ENCODE measurements at places on chromosomes 7 and 10. TPM values are rescaled to one million over a fixed set of nuclear protein-coding genes. Genes with fewer than 3 reads are reported as not detected.

Gene AKR1E2
- total RNA-seq, result 23.0 TPM

- no peak for DNase-seq
Measured at GRCh38 chr10:8986975-8987374, 932.5 kb downstream of the GATA3 start.

DNA sequence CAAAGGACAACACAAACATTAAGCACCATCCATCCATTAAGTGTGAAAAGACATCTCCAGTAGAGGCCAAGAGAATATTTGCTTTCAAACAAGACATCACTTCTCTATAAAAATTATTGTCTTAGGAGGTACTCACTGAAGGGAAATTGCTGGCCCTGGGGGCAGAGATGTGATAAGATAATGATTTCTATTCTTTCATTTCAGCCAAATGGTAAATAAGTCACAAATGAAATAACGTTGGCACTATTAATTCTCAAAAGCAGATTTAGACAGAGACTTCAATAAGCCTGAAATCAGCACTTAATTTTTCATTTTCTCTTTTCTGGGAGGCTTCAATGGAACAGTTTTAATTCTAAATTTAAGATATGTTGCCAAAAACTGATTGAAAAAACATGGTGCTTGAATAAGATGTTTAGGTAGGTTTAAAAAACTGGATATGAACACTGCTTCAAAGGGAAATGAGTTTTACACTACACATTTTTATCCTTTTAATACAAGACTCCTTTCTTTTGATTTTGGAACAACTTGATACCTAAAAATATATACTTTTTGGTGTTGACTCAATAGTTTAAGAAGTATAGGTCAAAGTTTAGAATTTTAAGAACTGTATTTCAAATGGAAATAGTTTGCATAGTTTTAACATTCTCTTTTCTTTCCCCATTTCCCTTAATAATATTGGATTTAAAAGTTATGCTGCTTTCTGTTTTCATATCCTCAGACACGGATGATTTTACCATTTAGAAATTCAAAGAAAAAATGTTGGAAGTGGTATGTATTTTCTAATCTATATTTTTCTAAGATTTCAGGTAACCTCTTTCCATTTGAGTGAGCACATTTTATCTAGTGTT is 204.0 kb downstream of the AHR start:
- no peak for DNase-seq

Gene PNLIPRP1
- total RNA-seq, result not detected

DNA sequence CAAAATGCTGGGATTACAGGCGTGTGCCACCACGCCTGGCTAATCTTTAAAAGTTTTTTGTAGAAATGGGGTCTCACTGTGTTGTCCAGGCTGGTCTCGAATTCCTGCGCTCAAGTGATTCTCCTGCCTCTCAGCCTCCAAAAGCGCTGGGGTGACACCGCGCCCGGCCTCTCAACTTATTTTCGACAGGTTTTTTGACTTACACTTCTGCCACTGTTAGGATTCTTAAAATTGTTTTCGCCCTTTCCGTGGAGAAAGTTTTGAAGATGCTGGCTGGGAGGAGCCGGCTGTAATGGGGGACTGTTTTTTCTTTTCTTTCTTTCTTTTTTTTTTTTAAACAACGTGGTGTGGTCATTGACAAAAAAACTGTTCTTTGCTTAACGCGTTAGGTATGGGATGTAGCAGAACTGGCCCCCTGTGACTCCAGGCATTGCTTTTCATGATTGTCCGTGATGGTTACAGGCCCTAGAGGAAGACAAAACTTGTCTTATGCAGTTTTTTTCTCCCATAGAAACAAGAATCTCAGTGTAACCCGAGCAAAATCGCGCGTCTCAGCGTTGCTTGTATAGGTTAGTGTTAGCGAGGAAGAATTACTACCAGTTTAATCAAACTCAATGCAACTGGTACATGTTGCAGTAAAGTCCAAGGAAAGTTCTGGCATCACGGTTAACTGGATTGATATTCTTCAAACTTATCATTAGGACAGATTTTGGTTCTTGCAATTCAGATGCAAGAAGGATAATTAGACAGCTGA is 72.2 kb downstream of the DAGLB start:
- peak; percentile 27 for DNase-seq

Gene MYO1G
- total RNA-seq, result under 0.01 TPM

Gene MRC1
- total RNA-seq, result 148 TPM

DNA sequence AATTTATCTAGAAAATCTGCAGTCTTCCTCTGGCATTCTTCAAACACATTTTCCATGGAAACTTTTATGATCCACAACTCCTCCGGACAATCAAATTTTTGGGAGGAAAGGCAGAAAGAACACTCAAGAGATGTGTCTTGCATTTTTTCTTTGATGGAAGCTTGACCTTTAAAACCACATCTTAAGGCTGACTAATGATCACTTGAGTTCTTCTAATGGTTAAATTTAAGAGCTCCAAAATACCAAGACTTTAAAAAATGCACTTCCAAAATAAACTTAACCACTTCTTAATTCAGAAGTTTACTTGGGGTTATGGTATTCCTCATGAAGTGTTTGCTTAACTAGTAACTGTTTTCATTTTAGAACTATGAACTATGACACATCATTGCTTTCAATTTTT is 43.3 kb downstream of the ETV1 start:
- DNase-seq, result no peak

Gene METTL27
- 0.99 TPM for total RNA-seq

GRCh38 chr7:155972247-155972646 is 160.0 kb upstream of the SHH start:
- DNase-seq, result no peak

- no peak for DNase-seq
Measured at GRCh38 chr7:84245835-84246234, 51.2 kb upstream of the SEMA3A start.

- peak; percentile 10 for DNase-seq
Measured at GRCh38 chr10:2938869-2939268, 128.5 kb upstream of the PFKP start.

Gene NPFFR1
- total RNA-seq, result not detected

DNA sequence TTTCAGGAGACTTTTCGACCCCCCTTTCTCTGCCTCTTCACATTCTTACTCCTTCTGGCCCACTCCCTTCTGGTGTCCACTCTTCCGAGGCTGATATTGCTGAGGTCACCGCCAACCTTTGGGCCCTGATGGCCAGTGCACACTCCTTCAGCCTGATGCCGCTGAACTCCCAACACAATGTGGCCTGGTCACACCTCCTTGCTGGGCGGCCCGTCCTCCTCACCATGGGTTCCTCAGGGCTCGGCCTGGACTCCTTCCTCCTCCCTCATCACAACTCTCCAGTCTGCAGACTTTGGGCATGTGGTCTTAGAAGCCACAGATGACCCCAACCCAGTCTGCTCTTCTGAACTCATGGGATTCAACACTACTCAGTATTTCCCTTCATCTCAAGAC is 583.0 kb upstream of the MGMT start:
- DNase-seq, result no peak

Gene ATRNL1
- 0.20 TPM for total RNA-seq

Gene SLC39A12
- total RNA-seq, result under 0.01 TPM

DNA sequence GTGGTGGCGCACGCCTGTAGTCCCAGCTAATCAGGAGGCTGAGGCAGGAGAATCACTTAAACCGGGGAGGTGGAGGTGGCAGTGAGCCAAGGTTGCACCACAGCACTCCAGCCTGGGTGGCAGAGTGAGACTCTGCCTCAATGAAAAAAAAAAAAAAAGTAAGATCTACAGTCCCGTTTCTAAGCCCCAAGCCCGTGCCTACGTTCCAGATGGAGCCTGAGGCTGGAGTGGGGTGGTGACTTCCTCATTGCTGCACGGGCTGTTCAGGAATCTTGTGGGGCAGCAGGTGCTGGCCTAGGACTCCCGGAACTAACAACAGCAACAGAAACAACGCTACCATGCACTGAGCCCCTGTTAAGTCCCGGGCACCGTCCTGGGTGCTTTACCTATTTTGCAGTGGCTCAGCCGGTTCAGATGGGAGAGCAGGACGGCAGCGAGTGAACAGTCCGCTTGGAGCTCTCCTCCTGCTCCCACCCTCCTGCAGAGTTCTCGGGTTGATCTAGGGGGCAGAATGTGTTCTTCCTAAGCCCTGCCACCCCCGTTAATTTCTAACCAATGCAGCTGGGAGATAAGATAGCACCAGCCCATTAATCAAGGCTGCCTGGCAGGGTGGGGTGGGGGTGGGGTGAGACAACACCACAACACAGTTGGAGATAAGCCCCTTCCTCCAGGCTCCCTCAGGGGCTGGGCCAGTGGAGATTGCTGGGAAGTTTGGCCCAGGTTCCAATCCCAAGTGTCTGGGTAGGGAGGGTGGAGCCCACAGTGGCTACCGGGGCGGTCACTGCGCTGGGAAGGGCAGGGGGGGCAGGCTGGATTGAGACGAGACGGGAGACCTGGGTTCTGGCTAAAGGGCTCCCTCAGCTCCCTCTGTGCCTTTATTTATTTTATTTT is 17.0 kb upstream of the SFRP5 start:
- DNase-seq, result no peak

Gene ZNF716
- total RNA-seq, result not detected

DNA sequence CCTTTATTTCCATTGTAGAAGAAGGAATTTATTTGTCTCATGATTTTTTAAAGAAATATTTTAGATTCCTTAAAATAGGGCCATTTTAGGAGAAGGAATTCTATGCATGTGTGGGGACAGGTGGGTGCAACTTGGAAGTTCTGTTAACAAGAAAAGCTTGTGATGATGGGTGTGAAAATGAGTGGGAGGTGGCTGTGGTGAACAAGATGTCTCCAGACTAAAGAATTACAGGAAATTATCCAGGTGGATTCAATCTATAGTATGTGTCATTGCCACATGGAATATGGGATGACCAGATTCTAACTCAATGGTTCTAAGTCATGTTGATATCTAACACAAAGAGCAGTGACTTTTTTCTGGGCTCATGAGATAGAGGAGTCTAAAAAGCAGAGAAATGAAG is 229.6 kb upstream of the IGFBP3 start:
- no peak for DNase-seq

DNA sequence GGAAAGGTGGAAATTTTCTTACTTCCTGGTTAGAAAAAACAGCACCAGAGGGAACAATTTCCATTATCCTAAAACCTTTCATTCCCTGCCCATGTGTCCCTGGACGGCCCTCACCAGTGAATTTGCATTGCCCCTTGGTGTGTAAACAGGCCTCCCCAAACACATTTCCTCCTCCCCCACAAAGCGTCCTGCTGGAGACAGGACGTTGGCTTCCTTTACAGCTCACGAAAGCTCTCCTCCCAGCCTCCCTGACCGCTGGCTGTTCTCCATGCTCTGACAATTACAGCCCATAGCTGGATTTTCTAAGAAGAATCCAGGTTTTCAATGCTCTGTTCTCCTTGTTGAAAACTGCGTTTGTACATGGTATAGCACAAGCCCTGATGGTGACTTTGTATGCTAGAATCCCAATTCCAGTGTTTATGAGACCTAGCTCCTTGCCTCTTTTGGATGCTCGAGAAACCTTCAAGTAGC is 724.2 kb upstream of the CELF2 start:
- DNase-seq, result no peak

Gene WNT8B
- not detected for total RNA-seq

- DNase-seq, result no peak
Measured at GRCh38 chr10:79438021-79438698, 7.3 kb downstream of the ZCCHC24 start.

Gene SERPINE1
- total RNA-seq, result 170 TPM

Gene UFSP1
- total RNA-seq, result 2.2 TPM

GRCh38 chr7:155570171-155570958 is 24.0 kb upstream of the CNPY1 start:
- no peak for DNase-seq

DNA sequence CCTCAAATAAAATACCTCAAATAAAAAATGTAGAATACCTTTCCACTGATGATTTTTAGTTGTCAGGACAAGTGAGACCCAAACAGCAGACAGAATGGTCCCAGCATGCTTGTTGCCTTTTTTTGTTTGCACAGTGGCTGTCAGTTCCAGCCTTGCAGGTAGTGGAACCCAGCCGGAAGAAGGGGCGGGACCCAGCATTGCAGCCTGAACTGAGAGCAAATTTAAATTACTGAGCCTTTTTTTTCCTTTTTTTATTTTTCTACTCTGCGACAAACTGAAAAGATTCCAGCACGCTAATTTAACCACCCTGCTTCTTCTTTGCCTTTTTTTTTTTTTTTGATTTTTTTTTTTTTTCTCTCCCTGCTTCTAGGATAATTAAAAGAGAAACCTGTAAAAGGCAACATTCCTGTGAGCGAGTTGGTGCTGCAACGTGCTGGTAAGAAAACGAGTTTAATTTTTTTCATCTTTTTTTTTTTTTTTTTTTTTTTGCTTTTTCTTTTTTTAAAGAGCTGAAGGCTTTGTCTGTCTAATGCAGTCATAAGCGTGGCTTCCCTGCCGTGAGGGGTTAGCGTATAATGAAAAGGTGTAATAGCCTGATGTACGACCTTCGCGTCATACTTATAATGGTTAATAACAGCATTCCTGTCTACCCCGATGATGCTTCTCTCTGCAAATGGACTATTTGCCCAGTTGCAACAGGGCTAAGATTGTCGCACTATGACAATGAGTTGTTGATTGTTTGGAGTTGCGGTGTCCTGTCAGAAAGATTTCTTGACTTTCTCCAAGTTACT is 555.3 kb upstream of the CELF2 start:
- DNase-seq, result no peak

- DNase-seq, result no peak
Measured at GRCh38 chr10:96973809-96974747, 142.0 kb downstream of the LCOR start.

DNA sequence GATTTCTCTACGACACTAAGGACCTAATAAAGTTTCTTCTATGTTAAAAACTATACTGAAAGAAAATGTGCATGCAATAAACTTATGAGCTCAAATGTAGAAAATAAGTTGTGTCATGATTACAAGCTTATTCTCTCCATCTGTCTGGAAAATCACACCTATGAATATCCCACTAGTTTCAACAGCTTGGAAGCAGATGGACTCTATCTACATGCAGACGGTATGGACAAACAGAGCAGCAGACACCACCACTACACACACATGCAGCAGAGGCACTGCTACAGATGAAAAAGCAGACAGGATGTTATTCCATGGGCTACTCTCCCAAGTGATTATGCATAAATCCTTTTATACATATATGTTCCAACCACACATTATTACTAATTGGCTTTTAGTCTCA is 123.4 kb upstream of the TARP start:
- no peak for DNase-seq

DNA sequence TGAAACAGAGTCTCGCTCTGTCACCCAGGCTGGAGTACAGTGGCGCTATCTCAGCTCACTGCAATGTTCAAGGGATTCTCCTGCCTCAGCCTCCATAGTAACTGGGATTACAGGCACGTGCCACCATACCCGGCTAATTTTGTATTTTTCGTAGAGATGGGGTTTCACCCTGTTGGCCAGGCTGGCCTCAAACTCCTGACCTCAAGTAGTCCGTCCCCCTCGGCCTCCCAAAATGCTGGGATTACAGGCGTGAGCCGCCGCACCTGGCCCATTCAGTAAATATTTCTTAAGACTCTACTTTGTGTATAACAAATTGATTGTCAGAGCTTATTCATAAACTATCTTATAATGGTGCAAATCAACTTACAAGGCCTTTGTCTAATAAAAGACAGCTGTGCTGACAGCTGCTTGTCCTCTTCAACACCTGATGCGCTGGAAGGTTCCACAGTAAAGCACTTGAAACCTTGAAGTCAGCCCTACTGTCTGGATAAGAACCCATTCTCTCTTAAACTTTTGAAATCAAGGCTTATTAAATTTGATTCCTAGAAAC is 14.7 kb downstream of the ECHDC3 start:
- no peak for DNase-seq

- DNase-seq, result no peak
Measured at GRCh38 chr10:30415593-30415992, 18.4 kb upstream of the MAP3K8 start.

Gene ADARB2
- total RNA-seq, result 2.0 TPM

Gene NEUROG3
- total RNA-seq, result not detected

GRCh38 chr7:82110146-82110840 is 333.3 kb downstream of the CACNA2D1 start:
- DNase-seq, result no peak
